ENCODE measurements at places on chromosomes 3 and 15.

DNA sequence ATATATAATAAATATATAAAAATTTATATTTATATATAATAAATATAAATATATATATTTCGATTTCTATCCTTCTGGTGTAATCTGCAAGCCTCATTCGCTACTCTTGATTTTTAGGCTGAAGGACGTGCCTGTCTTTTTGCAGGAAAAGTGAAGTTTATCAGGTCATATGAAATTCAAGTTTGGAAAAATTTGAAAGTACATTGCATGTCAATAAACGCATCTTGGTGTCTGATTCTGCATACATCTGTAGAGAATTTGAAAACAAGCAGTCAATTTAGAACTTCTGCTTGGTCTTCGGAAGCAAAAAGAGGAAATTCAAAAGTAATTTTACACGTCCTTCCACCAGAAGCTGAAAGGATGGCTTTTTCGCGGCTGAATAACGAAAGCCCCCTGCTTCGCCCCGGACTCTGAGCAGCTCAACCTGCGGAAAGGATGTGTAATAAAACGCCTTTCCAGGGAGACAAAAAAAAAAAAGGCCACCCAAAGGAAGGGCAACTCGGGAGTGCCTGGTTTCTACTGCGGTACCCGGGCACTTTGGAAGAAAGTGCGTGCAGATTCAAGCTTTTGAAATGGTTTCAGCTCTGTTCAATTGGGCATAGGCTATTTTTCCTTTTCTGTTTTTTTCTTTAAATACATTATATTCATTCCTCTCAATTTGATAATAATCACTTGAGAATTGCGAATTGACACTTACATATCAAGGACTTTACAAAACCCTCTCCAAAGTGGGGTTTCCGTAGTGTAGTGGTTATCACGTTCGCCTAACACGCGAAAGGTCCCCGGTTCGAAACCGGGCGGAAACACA is 1.5 kb upstream of the MYNN start:
- peak; percentile 90 for DNase-seq

- DNase-seq, result no peak
Observed at GRCh38 chr15:43186003-43186353, 775 bp downstream of the CCNDBP1 start.

GRCh38 chr3:146162561-146162960 is 1.6 kb upstream of the PLOD2 start:
- no peak for DNase-seq

DNA sequence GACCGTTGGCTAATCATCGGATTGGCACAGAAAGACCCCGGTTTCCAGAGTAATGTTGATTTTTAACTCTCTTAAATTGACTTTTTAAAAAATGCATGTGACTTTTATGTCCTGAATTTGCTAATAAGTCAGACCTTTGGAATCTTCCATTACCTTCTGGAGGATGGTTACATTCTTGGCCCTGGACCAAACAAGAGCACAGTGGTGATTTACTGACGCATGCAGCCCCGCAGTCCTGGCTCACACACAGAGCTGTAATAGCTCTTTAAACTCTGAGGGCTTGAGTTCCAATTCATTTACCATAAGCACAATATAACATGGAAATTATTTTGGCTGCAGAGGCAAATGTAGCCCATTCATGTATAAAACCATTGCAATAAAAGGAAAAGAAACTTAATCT is 25.1 kb downstream of the SOX14 start:
- DNase-seq, result no peak

- no peak for DNase-seq
Observed at GRCh38 chr3:74562558-74563269, 51.7 kb downstream of the CNTN3 start.

GRCh38 chr3:183555541-183556081 is at the start of gene KLHL6:
Gene KLHL6 (minus strand): TSS chr3:183555706. CDS start chr3:183555653, 53 bp downstream.
- peak; percentile 85 for DNase-seq

DNA sequence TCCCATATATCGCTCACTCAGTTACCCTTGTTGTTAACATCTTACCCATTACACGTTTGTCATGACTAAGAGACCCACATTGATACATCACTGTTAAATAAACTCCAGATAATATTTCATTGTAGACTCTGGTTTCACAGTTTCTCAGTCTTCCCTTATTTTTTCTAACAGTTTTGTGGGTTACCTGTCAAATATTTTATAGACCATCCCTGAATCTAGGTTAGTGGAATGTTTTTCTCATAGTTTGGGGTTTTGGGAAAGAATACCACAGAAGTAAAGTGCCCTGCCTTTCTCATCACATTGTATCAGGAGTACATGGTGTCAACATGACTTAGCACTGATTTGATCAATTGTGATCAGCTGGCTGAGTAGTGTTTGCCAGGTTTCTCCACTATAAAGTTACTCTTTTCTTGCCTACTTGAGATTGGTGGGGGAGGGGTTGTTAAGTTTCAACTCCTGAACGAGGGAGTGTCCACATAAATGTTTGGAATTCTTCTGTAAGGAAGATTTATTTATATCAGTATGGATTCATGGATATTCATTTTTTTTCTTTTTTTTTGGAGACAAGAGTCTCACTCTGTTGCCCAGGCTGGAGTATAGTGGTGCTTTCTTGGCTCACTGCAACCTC is 25.9 kb downstream of the RNF111 start:
- DNase-seq, result peak; percentile 13

DNA sequence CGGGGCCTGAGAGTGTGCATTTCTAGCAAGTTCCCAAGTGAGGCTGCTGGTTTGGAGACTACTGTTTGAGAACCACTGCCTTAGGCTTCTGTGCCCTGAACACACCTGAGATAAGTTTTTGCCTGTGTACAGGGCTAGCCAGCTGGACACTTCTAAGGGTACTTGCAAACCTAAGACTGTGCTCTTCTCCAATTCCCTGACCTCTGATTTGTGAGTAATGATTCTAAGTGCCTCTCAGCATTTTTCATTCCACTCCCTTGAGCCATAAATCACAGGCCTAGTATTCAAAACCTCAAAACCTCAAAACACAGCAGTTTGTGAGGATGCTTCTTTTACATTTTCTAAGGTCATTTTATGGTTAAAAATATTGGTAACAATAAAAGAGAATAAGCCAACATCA is 148.4 kb downstream of the CHST2 start:
- no peak for DNase-seq

- DNase-seq, result no peak
Observed at GRCh38 chr3:66483006-66483405, 17.8 kb downstream of the LRIG1 start.

DNA sequence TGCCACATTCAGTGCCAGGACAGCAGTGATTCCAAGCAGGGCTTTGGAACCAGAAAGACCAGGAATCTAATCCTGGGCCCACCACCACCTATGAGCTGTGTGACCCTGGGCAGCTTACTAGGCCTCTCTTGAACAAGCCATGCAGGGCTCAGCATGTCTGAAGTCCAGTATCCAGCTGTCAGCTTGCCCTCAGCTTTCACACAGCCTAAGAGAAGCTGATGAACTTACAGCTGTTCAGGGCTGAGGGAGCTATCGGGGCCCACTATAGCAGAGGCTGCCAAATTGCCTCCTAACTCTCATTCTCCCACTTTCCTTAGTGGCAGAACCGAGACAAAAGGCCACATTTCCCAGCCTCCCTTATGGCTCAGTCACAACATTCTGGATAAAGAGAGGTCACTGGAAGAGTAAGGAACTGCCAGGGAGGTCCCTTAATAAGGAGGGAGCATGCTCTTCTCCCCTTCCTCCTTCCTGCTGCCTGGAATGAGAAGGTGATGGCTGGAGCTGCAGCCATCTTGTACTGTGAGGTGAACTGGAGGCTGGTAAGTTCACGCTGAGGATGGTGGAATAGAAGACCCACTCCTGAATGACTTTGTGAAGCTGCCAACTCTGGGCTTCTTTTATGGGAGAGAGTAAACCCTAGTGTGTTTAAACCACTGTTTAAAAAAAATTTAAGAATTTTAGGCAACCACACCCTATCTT is 34.5 kb downstream of the FEM1B start:
- DNase-seq, result no peak

DNA sequence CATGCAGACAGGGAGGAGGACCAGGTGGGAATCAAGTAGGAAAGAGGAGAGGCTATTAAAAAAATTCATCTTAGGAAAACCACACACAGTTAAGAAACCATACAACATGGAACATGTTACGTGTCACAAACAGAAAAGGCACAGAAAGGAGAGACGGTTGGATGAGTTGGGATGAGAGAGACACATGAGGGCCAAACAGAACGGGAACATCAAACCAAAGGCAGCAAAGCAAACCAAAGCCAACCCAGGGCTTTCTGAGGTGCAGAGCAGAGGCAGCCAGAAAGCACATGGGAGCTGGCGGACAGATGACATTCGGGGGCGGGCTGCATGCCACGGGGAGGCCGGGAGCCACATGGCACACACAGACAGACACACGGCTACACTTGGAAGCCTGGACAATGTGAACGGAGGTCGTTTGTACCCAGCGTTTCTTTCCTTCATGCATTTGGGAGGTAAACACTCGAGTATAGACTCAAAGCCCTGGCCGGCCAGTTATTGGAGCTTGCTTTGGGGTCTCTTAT is 8.6 kb upstream of the SEC13 start:
- DNase-seq, result no peak

DNA sequence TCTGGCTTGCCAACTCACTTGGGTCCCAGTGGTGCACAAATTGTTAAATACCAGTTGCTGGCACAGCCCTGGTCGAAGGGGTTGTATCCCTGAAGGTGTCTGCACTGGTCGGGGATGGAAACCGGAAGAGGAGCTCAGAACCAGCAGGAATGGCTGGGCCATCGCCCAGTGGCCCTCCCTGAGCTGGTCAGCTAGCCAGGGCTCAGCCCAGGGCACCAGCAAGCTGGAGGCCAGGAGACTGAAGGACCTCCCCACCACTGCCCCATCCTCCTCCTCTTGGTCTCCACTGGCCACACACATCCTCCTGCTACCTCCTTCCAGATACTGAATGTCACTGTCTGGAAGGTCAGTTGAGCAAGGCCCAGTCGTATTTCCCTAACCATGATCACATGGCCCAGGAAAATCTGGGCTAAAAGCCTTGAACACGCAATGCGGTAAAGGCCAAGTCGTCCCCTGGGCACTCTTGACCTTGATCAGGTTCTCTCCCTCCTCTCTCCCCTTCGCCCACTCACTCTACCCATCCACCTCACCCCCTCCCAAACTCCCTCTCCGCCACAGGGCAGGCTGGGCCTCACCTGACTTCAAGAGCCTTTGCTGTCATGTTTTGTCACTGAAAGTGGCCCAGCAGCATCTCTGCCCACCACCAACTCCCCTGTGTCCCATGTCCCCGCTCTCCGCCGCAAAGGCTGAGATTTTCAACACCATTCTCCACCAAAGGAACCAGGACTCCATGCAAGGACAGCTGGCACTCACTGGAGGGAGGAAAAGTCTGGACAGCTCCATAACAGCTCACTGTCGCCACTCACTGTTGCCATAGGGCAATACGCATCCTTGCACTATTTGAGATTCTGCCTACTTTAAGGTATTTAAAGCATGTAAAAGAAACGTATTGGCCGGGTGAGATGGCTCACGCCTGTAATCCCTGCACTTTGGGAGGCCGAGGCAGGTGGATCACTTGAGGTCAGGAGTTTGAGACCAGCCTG is 12.1 kb downstream of the ZDHHC19 start:
- DNase-seq, result peak; percentile 66

DNA sequence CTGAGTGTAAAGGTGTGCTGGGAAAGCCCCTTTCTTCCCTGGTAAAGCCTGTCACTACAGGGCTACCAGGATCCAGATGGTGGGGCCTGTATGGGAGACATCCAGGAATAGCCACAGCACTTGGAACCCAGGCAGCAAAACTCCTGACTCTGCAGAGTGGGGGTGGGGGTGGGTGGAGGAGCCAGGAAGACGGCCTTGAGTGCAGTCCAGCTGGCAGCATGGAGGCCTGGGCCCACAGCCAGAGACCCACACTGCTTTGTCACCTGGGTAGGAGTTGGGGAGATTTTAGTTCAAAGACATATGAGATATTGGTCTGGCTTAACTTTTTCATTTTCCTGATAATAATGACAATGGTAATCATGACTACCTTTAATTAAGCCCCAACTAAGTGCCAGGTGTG is 116.7 kb upstream of the MRPS22 start:
- no peak for DNase-seq

GRCh38 chr3:100081986-100082692 is 32.2 kb downstream of the FILIP1L start:
- no peak for DNase-seq

GRCh38 chr3:193928354-193929209 is 207.4 kb upstream of the HES1 start:
- DNase-seq, result peak; percentile 9

- peak; percentile 25 for DNase-seq
Observed at GRCh38 chr15:71199384-71200351, 84.4 kb downstream of the THSD4 start.

GRCh38 chr15:80594091-80594889 is 100.8 kb upstream of the ABHD17C start:
- DNase-seq, result no peak

GRCh38 chr3:71517271-71517791 is 66.2 kb downstream of the FOXP1 start:
- no peak for DNase-seq

DNA sequence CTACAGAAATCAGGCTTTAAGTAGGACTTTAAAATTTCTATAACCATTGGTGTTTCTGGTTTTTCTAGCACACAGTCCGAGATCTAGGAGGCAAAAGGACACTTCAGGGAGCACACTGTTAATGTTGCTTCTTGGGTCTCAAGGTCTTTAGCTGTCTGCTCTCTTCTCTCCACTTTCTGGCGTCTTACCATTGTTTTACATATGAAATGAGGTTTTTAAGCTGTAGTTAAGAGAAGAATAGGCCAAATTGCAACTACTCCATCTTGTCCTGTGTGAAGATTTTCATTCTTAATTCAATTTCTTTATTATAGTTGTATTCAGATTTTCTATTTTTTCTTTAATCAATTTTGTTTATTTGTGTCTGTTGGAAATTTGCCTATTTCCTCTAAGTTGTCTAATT is 151.4 kb downstream of the WNT7A start:
- no peak for DNase-seq

GRCh38 chr3:4060064-4060463 is 243.1 kb upstream of the SETMAR start:
- peak; percentile 52 for DNase-seq

DNA sequence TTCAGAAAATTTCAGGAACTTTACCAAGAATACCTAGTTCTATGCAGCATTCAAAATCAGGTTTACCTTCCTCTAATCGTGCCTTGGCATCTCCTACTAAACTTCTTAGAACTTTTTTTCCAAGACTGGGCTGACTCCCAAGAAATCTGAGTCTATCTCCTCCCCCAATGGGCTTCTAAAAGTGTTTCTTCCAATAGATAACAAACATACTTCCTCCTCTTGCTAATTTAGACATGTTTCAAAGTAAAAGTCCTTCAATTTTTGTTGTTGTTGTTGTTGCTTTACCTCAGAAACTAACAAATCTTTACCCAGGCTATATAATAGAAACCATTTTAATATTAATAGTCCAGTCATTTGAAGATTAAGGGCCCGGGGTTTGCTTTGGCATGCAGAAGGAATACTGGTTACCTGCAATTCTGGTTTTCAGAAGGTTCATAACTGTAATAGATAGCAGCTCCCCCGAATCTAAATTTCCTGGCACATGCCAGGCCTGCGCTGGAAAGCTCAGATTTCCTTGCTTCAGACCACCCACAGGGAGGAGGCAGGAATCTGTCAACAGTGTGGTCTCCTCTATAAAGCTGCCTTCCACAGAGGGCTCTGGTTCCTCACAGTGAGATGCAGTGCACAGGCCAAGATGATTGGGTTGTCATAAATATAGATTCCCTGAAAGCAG is 188.7 kb downstream of the THRB start:
- DNase-seq, result peak; percentile 58

GRCh38 chr15:41996921-41997592 is 23.8 kb downstream of the PLA2G4E start:
- DNase-seq, result no peak

GRCh38 chr3:193730511-193730910 is 137.5 kb downstream of the OPA1 start:
- DNase-seq, result no peak

- no peak for DNase-seq
Observed at GRCh38 chr15:52683580-52683979, 4.4 kb upstream of the ATOSA start.
